CD4-positive, alpha-beta T cell (primary cell): ENCODE measurements at places on chromosomes 16 and 17. TPM values are rescaled to one million over a fixed set of nuclear protein-coding genes. Genes with fewer than 3 reads are reported as not detected.

DNA sequence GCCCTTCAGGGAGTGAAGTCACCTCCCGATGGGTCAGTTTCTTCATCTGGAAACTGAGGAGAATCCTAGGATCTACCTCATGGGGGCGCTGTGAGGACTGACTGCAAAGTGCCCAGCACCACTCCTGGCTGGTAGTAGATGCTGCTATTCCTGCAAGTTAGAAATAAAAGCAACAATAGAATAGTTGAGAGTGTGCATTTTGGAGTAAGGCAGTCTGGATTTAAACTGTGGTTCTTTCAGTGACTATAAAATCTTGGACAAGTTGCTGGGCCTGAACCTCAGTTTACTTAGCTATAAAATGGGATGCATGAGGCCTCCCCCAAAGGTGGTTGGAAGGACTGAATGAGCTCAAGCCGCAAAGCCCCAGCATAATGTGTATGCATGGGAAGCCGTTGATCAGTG is 70.6 kb downstream of the CYB5B start:
- no peaks in the 10 kb centered on the region for H3K36me3 ChIP-seq
- DNase-seq = no peak
- no peak overlapping the region for H3K4me3 ChIP-seq
- H3K4me1 ChIP-seq = no peaks in the 10 kb centered on the region

- DNase-seq = no peak
- H3K4me3 ChIP-seq = no peak overlapping the region
- no peak overlapping the region for H3K27ac ChIP-seq
- H3K4me1 ChIP-seq = no peaks in the 10 kb centered on the region
Measured at GRCh38 chr16:86680162-86680561, 101.8 kb downstream of the FOXL1 start.

GRCh38 chr17:27315322-27315721 is 21.4 kb downstream of the WSB1 start:
- H3K27me3 ChIP-seq = no peaks in the 10 kb centered on the region
- H3K4me1 ChIP-seq = no peaks in the 10 kb centered on the region
- peaks cover 68% of the 10 kb centered on the region for H3K36me3 ChIP-seq

DNA sequence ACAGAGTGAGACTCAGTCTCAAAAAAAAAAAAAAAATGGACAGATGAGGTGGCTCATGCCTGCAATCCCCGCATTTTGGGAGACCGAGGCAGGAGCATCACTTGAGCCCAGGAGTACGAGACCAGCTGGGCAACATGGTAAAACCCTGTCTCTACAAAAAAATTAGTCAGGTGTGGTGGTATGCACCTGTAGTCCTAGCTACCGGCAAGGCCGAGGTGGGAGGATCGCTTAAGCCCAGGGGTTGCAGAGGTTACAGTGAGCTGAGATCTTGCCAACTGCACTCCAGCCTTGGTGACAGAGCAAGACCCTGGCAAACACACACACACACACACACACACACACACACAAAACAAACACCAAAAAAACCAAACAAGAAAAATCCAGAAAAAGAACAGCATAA is 7.7 kb upstream of the ENGASE start:
- no peak overlapping the region for H3K4me3 ChIP-seq
- H3K27me3 ChIP-seq = no peaks in the 10 kb centered on the region
- DNase-seq = no peak
- no peak overlapping the region for H3K27ac ChIP-seq
- H3K36me3 ChIP-seq = no peaks in the 10 kb centered on the region

- peaks cover 86% of the 10 kb centered on the region for H3K36me3 ChIP-seq
- H3K27ac ChIP-seq = no peak overlapping the region
- no peak for DNase-seq
- H3K4me3 ChIP-seq = no peak overlapping the region
Measured at GRCh38 chr16:68179855-68180254, 56.1 kb downstream of the ESRP2 start.

GRCh38 chr16:3152277-3152990 is 17.6 kb downstream of the ZNF213 start:
- peak overlapping the region; percentile 0 for H3K27ac ChIP-seq
- H3K4me1 ChIP-seq = peaks cover 42% of the 10 kb centered on the region
- H3K36me3 ChIP-seq = no peaks in the 10 kb centered on the region
- peak overlapping the region; percentile 39 for H3K4me3 ChIP-seq
- peak; percentile 68 for DNase-seq

GRCh38 chr17:72137161-72137560 is 16.3 kb downstream of the SOX9 start:
- no peak overlapping the region for H3K27ac ChIP-seq
- no peak overlapping the region for H3K4me3 ChIP-seq
- no peaks in the 10 kb centered on the region for H3K4me1 ChIP-seq
- no peaks in the 10 kb centered on the region for H3K27me3 ChIP-seq

- H3K36me3 ChIP-seq = peaks cover 3% of the 10 kb centered on the region
- no peak overlapping the region for H3K4me3 ChIP-seq
- H3K27me3 ChIP-seq = no peaks in the 10 kb centered on the region
- H3K4me1 ChIP-seq = peaks cover 95% of the 10 kb centered on the region
Measured at GRCh38 chr16:89473791-89474414, 16.5 kb downstream of the ANKRD11 start.

DNA sequence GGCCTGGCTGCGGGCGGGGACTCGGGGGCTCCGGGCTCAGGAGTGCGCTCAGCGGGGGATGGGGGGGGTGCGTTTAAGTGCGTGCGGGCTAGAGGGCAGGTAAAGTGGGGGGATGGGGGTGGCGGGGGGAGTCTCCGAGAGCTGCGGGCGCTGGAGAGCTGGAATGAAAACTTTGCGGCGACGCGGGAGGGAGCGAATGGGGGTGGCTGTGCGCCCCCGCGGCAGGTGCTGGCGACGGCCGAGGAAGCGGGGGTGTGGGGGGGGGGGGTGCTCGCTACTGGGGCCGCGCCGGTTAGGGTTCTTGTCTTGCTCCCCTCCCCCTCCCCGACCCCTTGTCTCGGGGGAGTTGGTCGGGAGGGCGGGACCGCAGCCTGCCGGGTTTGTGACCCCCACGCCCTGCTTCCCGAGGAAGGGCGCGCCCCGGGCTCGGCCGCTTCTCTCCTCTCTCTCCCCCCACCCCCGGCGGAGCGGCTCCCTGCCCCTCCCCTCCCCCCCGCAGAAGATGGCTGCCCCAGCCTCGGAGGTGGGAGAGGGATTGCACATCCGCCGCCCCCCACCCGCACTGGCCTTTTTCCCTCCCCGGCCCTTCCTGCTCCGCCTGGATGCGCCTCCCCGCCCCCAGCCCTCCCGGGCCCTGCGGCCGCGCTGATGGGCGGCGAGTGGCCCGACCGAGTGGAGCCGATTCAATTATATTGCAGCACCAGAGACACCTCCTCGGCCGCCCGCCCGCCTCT is 649 bp downstream of the GSE1 start:
- H3K27ac ChIP-seq = no peak overlapping the region
- H3K36me3 ChIP-seq = no peaks in the 10 kb centered on the region
- H3K27me3 ChIP-seq = peaks cover 7% of the 10 kb centered on the region
- H3K4me1 ChIP-seq = peaks cover 71% of the 10 kb centered on the region

DNA sequence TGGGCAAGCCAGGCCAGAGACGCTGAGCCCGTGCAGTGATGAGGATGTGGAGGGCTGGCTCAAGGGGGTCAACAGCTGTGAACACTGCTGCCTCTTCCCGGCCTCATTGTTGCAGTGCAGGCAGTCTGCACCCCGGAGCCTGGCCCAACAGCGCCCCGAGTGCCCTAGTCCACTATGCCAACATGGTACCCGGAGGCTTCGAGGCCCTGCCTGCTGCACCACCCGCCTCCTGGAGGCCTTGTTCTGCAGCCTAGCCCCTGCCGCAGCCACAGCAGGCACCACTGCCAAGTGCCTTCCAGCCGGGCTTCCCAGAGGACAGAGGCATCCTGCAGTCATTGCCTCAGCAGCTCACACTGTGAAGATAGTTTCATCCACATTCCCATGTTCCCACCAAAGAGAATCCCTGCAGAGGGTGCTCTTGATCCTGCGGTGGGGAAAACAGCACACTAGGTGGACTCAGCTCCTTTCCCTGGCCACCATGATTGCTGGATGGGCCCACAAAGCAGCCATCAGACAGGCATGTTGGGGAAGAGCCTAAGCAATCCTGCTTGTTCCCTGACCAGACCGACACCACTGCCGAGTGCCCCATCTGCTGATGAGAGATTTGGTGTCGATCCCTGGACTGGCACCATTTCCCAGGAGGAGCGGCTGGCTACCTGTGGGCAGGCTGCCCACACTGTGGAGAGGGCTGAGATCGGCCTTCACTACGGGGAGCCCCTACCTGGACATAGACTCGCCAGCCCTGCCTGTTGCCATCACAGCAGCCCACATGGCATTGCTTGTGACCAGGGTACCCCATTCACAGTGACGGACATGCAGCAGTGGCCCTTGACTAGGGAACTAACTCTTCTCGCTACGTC is 44.9 kb downstream of the USP22 start:
- peaks cover 34% of the 10 kb centered on the region for H3K36me3 ChIP-seq
- no peak for DNase-seq
- no peak overlapping the region for H3K27ac ChIP-seq
- peaks cover 35% of the 10 kb centered on the region for H3K4me1 ChIP-seq
- H3K27me3 ChIP-seq = no peaks in the 10 kb centered on the region

DNA sequence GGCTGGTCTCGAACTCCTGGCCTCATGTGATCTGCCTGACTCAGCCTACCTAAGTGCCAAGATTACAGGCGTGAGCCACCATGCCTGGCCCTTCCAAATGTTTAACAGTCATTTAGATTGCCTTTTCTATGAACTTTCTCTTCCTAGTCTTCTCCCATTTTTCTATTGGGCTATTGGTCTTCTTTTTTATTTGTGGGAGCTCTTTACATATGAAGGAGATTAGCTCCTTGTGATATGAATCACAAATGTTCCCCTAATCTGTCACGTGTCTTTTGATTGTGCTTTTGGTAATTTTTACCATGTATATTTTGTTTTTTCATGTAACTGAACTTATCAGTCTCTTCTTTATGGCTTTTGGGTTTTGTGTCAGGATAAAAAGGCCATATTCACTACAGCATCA is 11.9 kb downstream of the ADCY7 start:
- peak overlapping the region; percentile 93 for H3K27ac ChIP-seq
- H3K36me3 ChIP-seq = peaks cover 20% of the 10 kb centered on the region
- H3K27me3 ChIP-seq = no peaks in the 10 kb centered on the region

DNA sequence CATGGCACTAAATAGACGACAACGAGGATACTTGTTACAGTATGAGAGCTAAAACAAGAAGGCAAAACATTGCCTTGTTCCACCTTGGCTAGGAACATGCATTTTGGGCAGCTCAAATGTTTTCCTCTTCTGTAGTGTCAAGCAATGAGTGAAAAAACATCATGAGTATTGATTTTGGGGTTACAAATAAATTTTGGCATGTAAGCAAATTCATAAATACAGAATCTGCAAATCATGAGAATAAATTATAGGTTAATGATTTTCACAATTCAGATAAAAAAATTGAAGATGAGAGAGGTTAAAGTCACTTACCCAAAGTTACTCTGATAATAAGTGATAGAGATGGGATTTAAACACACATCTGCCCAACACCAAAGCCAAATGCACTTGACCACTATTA is 28.4 kb upstream of the NUFIP2 start:
- H3K36me3 ChIP-seq = no peaks in the 10 kb centered on the region
- H3K4me3 ChIP-seq = no peak overlapping the region
- no peak overlapping the region for H3K27ac ChIP-seq
- H3K27me3 ChIP-seq = no peaks in the 10 kb centered on the region

DNA sequence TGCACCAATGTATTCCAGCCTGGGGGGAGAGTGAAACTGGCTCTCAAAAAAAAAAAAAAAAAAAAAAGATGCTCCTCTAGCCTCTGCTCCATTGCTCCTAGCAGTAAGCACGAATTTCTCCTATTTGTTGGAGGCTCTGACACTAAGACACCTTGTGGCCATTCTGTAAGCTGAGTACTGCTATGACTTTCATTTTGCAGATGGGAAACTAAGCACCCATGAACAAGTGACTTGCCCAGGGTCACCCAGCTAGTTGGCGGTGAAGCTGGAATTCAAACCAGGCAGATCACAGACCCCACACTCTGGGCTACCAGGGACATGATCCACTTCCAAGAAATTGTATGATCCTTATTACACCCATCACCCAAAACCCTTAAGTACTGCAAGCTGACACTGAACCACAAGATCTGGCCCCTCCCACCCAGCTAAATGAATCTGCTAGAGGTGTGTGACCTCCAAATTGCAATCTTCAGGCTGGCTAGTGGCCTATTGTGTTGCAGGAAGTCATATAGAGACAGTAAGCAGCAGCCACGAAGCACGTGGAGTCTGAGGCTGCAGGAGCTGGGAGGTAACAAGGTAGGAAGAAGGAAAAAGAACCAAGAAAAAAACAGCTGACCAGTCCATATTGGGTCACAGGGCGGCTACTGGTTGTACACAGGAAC is 209.4 kb downstream of the XYLT1 start:
- DNase-seq = peak; percentile 24
- no peak overlapping the region for H3K4me3 ChIP-seq
- H3K27ac ChIP-seq = no peak overlapping the region
- H3K4me1 ChIP-seq = peaks cover 14% of the 10 kb centered on the region
- no peaks in the 10 kb centered on the region for H3K27me3 ChIP-seq

DNA sequence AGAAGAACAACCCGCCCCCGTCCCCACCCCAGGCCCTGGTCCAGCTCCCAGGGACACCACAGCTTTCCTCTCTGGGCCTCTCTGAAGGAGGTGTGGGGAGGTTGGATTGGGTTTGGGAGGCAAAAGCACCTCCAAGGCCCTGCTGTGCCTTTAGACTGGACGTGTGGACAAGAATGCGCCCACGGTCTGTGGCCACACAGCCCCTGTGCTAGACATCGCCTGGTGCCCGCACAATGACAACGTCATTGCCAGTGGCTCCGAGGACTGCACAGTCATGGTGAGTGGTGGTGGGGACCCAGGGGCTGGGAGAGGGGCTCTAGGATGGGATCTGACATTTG is 3.0 kb downstream of the CORO1A start:
- H3K4me1 ChIP-seq = peaks cover 51% of the 10 kb centered on the region
- DNase-seq = no peak
- peak overlapping the region; percentile 100 for H3K4me3 ChIP-seq

- peak overlapping the region; percentile 85 for H3K4me3 ChIP-seq
- H3K4me1 ChIP-seq = peaks cover 79% of the 10 kb centered on the region
- H3K27ac ChIP-seq = peak overlapping the region; percentile 81
- H3K36me3 ChIP-seq = peaks cover 9% of the 10 kb centered on the region
- no peaks in the 10 kb centered on the region for H3K27me3 ChIP-seq
Measured at GRCh38 chr16:66551348-66551759, 1.0 kb upstream of the CKLF start.

- H3K27ac ChIP-seq = no peak overlapping the region
- peaks cover 11% of the 10 kb centered on the region for H3K27me3 ChIP-seq
- no peaks in the 10 kb centered on the region for H3K36me3 ChIP-seq
- H3K4me3 ChIP-seq = no peak overlapping the region
Measured at GRCh38 chr17:79924639-79924976, 85.4 kb upstream of the CBX4 start.

The SLC38A8 gene
- total RNA-seq = not detected

The TOM1L1 gene
- not detected for total RNA-seq

The WFIKKN1 gene
- 0.99 TPM for total RNA-seq

The HOXB13 gene
- total RNA-seq = not detected

The BOLA2 gene
- total RNA-seq = 8.9 TPM

The KIF2B gene
- not detected for total RNA-seq
